ENCODE measurements at places on chromosomes 3 and 15.

GRCh38 chr3:20417388-20418108 lies 231.5 kb upstream of the SGO1 start:
- no peak for DNase-seq

DNA sequence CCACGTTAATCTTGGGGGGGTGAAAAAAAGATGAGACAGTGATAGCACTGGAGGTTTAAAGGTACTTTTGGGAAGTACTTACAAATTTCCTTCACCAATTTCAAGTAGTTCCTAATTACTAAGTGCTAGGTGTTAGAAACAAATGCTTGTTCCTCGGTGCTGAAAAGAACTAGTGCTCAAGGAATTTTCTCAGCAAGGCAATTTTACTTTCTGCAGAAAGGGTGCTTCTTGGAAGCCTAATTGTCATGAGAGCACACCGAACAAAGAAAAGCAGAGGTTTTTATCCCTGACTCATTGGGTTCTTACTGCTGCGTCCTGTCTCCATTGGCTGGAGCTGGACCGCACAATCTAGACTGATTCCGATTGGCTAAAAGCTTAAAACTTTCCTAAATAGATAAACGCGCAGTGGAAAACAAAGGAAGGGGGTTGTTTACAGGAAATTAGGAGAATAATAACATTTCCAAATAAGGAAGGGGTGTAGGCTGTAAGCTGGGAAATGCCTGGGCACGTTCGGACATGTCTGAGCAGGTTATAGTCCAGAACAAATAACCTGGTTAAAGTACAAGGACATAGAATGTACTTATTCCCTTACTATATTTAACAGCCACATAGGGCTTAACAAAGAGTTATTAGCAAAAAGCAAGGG lies 49.6 kb downstream of the CHD2 start:
- no peak for DNase-seq

GRCh38 chr3:127264794-127265514 lies 22.9 kb downstream of the PRR20G start:
- DNase-seq: no peak

GRCh38 chr3:32045091-32045915 lies 61.1 kb upstream of the GPD1L start:
- DNase-seq: no peak

DNA sequence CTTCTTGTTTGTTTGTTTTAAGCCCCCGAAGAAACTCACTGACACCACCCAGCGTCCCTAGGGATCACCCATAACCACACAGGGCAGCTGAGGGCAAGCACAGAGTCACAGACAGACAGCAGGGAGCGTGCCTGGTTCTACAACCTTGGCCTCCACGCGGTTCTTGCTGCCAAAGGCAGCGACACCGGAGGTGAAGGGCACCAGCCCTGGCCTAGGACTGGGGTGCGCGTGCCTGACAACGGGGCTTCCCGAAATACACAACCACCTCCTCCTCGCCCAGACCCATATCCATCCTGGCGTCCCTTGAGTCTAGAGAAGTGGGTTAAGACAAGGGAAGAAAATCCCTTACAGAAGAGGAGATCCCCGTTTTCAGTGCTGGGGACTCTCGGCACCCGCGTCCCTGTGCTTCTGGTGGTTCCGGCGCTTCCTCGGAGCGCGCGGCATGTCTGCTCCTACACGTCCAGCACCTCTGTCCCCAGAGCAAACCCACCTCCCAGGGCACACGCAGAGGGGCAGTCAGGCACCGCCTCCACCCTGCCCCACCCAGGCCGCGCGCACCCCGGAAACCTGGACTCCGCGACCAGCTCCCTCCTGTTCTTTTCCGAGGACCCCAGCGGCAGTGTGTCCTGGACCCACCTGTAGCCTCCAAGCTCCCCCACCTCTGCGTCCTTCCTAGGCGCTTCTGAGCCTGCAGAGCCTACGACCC lies 911 bp downstream of the RFTN1 start:
- peak; percentile 26 for DNase-seq
